ENCODE measurements at places on chromosomes 13 and 19. TPM values are rescaled to one million over a fixed set of nuclear protein-coding genes. Genes with fewer than 3 reads are reported as not detected.

DNA sequence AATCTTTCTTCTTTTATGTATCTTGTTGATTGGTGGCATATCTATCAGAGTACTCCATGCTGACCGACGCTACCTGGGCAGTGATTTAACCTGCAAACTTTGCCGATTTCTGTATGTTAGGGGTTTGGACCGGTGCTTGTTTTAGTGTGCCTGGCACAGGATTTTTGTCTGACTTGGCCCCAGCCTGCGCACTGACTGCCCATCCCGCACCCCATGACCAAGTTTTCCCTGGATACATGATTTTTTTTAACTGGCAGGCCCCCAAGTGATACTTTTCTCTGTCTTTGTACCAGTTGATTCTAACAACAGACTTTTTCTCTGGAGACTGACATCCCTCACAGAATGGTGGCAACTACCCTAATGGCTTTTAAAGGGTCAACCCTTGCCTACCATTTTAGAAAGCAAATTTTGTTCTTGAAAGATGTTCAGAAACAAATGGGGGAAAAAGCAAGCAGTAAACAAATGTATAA, 69.0 kb upstream of the C1QTNF9B start:
- no peak for DNase-seq

GRCh38 chr13:91045351-91046034, 302.0 kb upstream of the MIR17HG start:
- peak; percentile 2 for DNase-seq

- DNase-seq, result no peak
Measured at GRCh38 chr13:71213252-71213821, 653.7 kb downstream of the DACH1 start.

DNA sequence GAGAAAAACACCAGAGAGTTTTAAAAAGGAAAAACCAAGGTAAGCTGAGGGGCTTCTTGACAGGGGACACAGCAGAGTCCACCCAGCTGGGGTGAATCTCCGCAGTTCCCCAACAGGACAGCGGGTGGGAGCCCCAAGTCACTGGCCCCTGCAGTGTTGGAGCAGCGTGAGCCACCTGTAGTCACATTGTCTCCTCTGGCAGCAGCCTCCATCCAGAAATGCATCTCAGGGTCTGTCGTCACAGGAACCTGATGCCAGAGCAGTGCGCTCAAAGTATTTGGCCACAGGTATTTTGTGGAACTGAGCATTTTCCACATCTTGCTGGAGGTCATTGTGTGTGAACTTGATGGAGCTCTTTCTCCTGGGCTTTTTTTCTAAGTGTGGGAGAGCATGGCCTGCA, 24.7 kb downstream of the CHAMP1 start:
- no peak for DNase-seq

GRCh38 chr19:48625891-48626327, 6.6 kb downstream of the SPHK2 start:
- no peak for DNase-seq

DNA sequence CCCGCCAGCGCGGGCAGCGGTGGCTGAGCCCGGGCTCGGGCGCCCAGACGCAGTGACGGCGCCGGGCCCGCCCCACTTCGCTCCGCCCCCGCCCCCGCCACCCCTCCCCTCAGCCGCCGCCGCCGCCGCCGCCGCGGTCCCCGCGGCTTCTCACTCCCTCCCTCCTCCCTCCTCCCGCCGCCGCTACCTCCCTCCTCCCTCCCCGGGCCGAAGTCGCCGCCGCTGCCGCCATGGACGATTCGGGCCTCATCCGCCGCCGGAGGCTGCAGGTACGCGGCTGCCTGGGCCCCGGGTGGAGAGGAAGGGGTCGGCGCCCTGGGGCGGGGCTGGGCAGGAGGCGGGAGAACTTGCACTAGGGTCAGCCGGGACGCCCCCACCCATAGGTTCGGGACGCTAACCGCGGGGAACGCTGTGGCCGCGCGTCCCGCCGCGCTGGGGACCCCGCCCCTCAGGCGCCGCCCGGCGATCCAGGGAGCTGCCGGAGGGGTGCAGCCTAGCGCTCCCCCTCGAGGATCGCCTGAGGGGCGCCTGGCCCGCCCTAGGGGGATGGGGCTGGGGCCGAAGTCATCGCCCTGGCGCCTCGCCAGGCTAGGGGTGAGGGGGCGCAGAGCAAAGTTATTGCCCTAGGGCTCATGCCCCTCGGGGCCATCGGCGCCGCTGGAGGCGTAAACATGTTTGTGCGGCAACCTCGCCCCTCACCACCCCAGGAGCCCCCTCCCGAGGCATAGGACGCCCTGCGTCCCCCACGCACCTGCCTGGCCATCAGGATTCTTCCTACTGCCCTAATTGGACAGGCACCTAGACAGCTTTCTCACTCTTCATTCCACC, 427 bp downstream of the RTBDN start:
- DNase-seq, result no peak

DNA sequence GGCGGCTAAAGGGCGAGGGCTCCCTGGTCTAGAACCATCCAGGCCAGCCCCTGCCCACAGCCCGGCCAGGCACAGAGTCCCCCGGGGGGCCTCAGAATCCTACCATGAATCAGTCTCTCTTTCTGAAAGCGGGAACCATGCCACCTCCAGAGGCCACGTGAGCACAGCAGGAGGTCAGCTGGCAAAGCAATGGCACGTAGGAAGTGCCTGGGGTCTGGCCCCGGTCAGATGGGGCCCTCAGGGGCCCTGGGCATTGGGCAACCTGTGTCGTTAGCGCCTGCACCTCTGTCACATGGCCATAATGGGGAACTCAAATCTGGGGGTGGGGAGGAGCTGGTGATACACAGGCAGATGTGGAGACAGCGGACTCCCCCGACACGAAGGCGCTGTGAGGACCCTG, 8.8 kb downstream of the MFSD12 start:
- no peak for DNase-seq

DNA sequence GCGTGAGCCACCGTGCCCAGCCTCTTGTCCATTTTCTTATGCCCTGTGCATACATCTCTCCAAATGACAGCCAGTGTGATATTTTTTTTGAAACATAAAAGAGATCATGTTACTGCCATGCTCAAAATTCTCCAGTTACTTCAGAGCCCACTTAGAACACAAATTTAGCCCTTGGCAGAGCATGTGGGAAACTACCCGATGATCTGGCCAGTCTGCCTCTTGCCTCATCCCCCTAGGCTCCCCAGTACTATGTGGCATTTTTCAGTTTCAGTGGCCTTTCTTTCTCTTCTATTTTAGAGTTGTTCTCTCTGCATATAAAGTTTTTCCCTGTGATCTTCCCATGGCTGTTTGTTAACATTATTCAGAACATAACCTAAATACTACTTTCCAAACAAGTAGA, 323.0 kb downstream of the GPC5 start:
- DNase-seq, result no peak

DNA sequence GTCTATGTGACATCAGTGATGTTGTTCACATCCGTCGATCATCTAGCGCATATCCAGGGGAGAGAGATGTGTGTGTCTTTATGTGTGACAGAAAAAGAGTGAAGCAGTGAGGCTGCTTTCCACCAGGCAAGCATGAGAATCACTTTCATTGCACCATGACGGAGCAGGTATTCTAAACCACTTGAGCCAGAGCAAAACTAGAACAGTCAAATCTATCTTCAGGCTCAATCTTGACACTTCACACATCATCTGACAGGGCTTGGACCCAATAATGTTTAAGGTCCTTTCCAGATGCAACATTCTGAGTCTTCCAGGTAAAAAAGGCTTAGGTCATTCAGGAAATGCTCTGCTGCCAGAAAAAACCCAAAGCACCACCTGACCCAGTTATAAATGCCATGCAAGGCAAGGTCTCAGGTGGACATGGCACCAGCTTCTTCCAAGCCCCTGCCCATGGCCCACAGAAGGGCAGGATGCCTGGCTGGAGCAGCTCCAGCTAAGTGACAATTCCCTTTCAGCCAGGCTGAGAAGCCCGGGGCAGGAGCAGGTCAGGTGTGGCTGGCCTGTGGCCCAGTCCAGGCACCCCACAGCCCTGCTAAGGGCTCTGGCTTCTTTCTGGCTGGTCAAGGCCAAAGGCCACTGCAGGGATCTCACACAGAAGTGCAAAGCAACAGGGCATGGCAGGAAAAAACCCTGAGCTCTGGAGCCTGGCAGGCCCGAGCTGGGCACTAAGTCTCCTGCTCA, 5.0 kb downstream of the ELAVL1 start:
- no peak for DNase-seq

GRCh38 chr19:45468159-45468651, 409 bp downstream of the FOSB start:
- no peak for DNase-seq

The LHB gene
- 8.2 TPM for total RNA-seq

The ZNF177 gene
- 3.9 TPM for total RNA-seq

The PGLYRP2 gene
- not detected for total RNA-seq

The SELENOV gene
- total RNA-seq, result 0.42 TPM

The ZNF525 gene
- total RNA-seq, result 6.3 TPM

The RNF225 gene
- not detected for total RNA-seq

The ZIK1 gene
- total RNA-seq, result 6.8 TPM
